ENCODE measurements at places on chromosomes 2 and 18. TPM values are rescaled to one million over a fixed set of nuclear protein-coding genes. Genes with fewer than 3 reads are reported as not detected.

KIF5C gene
- total RNA-seq = 0.13 TPM

DNA sequence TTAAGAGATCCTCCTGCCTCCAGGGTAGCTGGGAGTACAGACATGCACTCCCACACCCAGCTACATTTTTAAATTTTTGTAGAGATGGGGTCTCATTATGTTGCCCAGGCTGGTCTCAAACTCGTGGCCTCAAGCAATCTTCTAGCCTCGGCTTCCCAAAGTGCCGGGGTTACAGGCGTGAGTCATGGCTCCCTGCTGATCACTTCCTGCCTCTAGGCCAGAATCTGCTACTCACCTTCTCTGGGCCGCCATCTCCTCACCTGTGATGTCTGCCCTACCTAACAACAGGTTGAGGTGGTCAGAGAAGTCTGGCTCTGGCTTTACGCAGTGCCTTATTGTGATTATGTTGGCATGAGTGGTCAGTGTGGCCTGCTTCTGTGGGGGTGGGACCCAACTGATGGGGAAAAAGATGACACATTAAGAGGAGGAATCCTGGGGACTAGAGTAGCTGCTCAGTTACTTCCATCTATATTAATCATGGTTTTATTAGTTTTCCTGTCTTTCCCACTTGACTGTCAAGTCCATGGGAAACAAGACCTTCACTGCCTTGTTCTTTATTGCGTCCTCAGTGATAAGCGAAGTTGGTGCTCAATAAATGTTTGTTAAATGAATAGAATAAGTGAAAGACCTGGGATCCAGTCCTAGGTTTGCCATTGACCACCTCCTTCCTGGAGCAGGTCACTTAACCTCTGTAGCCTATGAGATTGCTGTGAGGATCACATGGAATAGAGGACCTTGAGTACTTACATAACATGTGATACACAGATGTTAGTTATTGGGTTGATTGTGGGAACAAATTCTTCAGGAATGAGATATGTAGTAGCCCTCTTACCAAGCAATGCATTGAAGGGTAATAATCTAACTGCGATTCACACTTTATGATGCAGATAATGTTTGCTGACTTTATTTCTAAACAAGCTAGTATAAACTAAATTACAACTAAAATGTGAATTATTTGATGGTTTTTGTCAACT is 15.7 kb downstream of the KCTD1 start:
- DNase-seq = no peak

GRCh38 chr18:70373042-70373519 is 84.2 kb downstream of the SOCS6 start:
- peak; percentile 96 for DNase-seq

DNA sequence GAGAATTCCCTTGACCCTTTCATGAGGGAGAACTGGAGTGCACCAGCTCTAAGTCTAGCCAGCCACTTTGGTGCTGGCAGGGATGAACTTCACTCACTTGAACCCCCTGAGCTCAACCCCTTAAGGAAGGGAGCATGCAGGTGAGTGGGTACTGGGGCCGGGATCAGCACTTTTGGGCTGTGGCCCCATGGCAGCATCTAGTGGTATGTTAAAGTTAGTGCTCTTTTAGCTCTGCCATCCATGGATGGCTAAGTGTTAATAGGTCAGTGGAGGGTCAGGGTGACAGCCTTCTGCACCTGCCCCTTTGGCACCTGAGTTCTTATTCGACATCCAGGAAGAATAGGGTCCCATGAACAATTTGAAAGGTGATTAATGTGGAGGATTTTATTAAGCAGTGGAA is 689.0 kb upstream of the FSHR start:
- no peak for DNase-seq

DNA sequence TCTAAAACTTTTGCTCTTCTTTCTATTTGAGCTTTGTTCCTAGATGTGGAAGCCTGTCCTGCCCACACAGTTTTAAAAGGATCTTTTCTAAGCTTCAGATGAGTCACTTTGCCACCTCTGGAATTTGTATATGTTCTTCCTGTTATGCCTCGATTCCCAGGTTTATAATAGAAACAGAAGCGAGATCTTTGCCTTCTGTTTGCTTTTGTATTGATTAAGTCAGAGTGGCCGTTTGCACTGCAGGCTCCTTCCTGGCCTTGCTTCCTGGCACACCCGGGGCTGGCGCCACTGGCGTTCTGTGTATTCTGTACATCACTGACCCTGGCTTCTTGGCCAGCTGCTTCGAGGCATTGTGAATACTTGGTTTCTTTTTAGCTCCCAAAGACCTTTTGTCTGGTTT is 91.8 kb downstream of the MTCL1 start:
- DNase-seq = peak; percentile 63

GNLY gene
- total RNA-seq = not detected

CIB4 gene
- not detected for total RNA-seq

- no peak for DNase-seq
These were observed 53.1 kb downstream of the SLC4A5 start for GRCh38 chr2:74290066-74290465.
